ENCODE measurements at places on chromosomes 5 and 9.

GRCh38 chr5:132837868-132838267 is 7.4 kb upstream of the SHROOM1 start:
- DNase-seq, result no peak

DNA sequence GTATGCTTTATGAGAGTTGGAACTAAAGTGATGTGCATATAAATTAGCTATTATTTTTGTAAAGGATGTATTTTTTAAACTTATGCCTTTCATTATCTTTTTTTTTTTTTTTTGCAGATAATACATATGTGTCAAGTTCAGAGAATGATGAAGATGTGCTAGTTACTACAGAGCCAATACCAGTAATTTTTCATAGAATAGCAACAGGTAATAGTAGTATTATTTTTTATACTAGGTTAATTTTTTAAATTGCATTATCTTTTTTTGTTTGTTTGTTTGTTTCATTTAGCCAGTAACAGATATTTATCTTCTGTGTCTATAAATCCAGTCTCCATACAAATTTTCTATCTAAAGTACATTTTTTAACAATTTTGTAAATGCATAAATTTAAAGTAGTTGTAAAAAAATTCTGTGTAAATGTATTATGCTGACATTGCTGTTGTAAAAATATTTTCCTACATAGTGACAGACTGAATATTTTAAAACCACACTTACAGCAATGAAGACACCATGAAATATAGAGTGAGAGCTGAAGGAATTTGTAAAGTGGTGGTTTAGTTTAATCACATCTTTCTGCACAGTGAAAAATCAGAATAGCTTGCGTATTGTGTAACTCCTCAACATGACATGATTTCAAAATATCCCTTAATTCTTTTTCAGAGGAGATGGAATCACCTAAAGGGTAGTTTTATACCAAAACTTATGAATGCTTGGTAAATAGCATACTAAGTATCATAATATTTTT is 93.3 kb downstream of the PARP8 start:
- no peak for DNase-seq

DNA sequence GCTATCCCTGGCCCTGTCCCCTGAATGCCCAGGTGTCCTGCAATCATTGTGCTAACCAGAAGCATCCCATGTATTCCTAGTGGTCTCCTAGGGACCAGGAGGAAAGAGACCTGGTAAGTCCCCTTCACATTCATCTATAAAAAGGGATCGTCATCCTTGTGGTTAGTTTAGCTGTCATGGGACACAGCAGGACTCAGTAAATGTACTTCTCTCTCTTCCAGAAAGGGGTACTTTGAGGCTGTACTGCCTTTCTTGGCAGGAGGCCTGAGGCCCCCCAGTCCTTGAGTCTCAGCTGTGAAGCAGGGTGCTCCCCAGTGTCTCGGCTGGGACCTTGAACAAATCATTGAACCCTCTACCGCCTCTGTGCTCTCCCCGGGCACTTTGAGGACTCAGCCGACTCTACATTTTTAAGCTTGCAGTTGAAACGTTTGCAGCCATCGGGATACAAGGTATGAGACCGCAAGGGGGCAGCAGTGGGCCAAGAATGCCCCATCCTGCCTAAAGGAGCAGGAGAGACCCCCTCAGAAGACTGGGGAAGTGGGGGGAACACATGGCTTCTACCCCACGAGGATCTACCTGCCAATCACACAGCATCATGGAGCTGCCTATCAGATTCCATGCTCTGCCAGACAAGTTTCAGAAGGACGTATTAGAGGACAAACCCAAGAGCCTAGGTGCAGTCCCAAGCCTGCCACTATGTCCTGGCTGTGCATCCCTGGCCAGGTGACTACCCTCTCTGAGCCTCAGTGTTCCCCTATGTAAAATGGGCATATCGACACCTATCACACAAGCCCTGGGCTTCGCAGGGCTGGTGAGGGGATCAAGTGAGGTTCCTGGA is 2.4 kb upstream of the PHYKPL start:
- DNase-seq, result no peak

DNA sequence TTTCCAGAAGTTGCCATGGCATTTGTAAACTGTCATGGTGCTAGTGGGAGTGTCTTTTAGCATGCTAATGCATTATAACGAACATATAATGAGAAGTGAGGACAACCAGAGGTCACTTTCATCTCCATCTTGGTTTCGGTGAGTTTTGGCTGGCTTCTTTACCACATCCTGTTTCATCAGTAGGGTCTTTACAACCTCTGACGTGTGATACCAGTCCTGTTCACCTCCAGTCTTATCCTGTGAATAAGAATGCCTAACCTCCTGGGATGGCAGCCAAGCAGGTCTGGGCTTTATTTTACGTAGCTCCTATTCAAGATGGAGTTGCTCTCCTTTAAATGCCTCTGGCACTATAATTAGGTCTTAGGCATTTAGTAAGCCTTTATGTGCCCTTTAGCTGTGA is 20.4 kb upstream of the RFK start:
- no peak for DNase-seq

DNA sequence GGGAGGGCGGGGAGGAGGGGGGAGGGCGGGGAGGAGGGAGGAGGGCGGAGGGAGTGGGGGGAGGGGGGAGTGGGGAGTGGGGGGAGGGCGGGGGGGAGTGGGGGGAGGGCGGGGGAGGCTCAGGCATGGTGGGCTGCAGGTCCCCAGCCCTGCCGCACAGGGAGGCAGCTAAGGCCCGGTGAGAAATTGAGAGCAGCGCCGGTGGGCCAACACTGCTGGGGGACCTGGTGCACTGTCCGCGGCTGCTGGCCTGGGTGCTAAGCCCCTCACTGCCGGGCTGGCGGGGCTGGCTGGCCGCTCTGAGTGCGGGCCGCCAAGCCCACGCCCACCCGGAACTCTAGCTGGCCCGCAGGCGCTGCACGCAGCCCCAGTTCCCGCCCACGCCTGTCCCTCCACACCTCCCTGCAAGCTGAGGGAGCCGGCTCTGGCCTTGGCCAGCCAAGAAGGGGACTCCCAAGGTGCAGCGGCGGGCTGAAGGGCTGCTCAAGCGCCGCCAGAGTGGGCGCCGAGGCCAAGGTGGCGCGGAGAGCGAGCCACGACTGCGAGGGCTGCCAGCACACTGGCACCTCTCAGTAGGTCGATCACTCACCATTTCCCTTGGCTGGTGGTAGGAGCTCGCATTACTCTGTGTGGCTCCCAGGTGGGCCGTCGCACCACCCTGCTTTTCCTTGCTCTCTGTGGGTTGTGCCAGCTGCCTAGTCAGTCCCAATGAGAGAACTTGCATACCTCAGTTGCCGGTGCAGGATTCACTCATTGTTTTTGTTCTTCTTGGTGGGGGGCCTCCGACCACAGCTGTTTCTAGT is 160.2 kb downstream of the CNTLN start:
- DNase-seq, result no peak

GRCh38 chr5:9894571-9895301 is 264.6 kb upstream of the TAS2R1 start:
- DNase-seq, result no peak

GRCh38 chr9:83981126-83981871 is 694 bp downstream of the RMI1 start:
- DNase-seq, result peak; percentile 53

DNA sequence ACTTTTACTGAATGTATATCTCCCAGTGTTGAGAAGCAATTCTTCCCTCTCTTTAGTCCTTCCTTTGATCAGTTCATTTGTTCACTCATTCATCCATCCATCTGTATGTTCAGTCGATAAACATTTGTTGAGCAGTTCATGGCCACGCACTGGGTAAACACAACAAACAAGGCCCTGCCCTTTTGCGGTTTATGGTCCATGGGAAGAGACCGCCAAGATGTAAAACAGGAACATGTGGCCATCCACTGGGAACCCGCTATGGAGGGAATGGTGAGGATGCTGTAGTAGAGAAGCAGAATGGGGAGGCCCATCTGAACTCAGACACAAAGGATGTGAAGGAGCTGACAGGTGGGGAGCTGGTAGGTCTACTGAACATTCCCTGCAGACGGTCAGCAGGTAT is 102.7 kb upstream of the SPRY4 start:
- no peak for DNase-seq

GRCh38 chr5:135466178-135467050 is 14.3 kb upstream of the TIFAB start:
- peak; percentile 94 for DNase-seq

DNA sequence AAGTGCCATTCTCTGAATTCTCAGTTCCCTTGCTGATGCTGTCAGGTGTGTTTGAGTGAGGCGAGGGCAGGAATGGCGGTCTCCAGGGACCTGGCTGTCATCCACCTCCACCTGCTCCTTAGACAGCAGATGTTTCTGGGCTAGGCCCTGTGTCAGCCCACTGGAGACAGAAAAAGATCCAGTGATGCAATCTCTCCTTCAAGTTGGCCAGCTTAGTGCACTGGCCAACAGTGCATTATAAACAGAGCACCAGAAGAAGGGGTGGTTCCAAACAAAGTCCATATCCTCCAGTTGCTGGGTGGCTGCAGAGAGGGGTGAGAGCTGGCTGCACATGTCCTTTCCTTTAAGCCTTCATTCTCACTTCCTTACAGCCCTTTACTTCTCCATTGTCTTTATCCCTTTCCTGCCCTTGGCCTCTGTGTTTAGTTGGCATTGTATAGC is 26.5 kb downstream of the NANS start:
- no peak for DNase-seq

DNA sequence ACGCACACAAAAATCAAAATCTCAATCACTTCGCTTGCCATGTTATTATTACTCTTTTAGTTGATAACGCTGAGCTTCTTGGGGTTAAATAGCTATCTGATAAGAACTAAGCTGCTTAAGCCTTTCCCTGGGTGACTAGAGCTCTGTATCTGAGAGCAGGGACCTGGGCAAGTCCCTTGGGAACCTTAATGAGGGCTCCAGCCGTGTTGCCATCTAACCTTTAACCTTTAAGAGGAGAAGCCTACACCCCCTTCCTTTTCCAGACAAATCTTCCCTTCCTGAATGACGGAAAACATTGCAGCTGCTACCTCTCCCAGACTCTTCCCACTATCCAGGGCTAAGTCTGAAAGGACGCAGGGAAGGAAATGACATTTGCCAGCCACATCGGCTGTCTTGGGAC is 216.5 kb upstream of the RAI14 start:
- DNase-seq, result no peak

- DNase-seq, result no peak
Observed at GRCh38 chr9:135223831-135224230, 136.4 kb downstream of the OLFM1 start.

GRCh38 chr9:99814359-99814758 is 7.3 kb upstream of the NR4A3 start:
- DNase-seq, result no peak

GRCh38 chr9:110081395-110081794 is 126.6 kb downstream of the C9orf152 start:
- no peak for DNase-seq

DNA sequence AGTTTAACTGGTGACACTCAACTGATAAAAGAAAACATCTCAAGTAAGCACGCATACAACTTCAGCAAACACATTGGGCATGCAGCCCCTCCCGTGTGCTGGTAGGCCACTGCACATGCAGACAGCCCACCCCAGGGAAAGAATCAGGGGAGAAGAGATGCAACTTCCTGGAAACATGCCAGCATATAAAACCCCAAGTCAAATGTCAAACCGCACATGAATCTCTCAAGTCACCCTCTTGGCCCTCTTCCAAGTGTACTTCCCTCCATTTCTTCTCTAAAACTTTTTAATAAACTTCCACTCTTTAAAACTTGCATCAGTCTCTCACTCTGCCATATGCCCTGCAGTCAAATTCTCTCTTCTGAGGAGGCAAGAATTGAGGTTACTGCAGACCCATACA is 732.7 kb downstream of the SEMA5A start:
- no peak for DNase-seq

- DNase-seq, result no peak
Observed at GRCh38 chr5:57366744-57367143, 115.9 kb downstream of the ACTBL2 start.

GRCh38 chr5:162274679-162275078 is 207.1 kb downstream of the GABRG2 start:
- no peak for DNase-seq

GRCh38 chr5:4001758-4002533 is 406.3 kb downstream of the IRX1 start:
- no peak for DNase-seq

DNA sequence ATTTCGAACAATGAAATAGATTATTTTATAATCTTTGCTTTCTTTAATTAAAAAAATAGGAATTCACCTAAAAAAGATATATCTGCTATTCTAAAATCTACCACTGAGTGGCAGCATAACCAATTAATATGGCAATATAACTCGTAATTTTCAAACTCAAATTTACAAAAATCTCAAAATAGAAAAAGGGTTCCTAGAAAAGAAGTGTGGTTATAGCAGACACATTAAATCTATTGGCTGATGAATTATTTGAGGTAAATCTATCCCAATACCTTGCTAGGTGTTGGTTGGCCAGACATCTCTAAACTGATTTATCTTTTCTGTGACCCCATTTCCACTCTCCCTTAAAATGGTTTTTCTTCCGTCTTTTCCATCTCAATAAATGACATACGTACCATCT is 30.2 kb upstream of the NRG2 start:
- DNase-seq, result peak; percentile 66

- no peak for DNase-seq
Observed at GRCh38 chr5:133756036-133756435, 143.7 kb upstream of the FSTL4 start.

DNA sequence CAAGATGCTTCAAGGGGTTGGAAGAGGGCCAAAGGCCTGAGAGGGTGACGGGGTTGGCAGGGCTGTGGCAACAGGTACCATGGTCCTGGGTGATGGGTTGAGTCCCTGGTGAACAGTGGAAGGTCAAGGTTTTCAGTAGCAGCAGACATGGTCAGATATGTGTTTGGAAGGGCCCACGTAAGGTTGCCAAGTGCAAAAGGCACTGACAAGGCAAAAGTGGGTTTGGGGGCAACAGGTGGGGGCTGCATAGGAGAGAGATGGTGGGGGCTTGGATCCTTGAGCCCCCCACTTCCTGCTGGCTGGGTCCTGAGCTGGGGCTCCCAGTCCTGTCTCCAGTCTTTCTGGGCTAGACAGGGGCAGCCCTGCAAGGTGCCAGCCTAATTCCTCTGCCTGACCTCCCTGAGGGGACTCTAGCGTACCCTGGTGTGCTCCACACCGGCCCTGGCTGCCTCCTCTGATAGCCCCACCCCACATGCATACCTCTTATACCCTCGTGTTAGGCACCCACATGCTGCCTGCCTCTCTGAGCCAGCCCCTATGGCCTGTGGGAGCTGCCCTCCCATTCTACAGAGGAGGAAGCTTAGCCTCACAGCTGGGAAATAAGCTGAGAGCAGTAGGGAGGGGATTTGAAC is 20.9 kb upstream of the NSD1 start:
- DNase-seq, result no peak

DNA sequence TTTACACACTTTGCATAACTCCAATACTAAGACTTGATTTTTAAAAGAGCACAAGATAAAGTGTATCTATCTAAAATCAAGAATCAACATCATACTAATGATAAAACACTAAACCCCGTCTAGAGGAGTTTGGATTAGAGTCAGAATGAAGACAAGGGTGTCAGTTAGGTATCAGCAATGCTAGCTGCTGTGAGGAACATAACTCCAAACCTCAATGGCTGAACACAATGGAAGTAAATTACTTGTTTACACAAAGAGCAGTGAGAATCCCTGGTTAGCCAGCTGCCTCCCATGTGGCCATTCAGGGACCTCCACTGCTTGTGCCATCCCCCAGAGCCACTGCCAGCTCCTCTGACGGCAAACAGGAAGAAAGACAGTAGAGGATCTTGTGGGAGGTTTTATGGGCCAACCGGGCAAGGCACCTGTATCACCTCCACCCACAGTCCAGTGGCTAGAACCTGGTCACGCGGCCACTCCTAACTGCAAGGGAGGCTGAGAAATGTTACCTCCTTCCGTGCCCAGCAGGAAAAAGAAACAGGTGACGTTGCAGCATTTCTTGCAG is 24.0 kb upstream of the GRHPR start:
- no peak for DNase-seq

All from spinal cord (tissue), 10 donors.